Mucosa of gallbladder (tissue), 1 donor: ENCODE measurements at places on chromosomes 1 and 21. TPM values are rescaled to one million over a fixed set of nuclear protein-coding genes. Genes with fewer than 3 reads are reported as not detected.

The POLR3C gene
- 22.4 TPM for total RNA-seq

The C1orf53 gene
- total RNA-seq = 6.4 TPM

The CAPN8 gene
- 35.6 TPM for total RNA-seq

The VHLL gene
- not detected for total RNA-seq

The CCDC181 gene
- 5.6 TPM for total RNA-seq

The AQP10 gene
- total RNA-seq = 0.32 TPM
